Left lobe of liver (tissue), 2 donors: ENCODE measurements at places on chromosomes 6 and 20. TPM values are rescaled to one million over a fixed set of nuclear protein-coding genes. Genes with fewer than 3 reads are reported as not detected.

The BPIFA1 gene
- not detected for total RNA-seq

The RTF2 gene
- total RNA-seq, result 31.7 TPM

The UBE2C gene
- total RNA-seq, result 0.96 TPM

The LY86 gene
- 0.63 TPM for total RNA-seq
